ENCODE measurements at places on chromosomes 1 and 21.

DNA sequence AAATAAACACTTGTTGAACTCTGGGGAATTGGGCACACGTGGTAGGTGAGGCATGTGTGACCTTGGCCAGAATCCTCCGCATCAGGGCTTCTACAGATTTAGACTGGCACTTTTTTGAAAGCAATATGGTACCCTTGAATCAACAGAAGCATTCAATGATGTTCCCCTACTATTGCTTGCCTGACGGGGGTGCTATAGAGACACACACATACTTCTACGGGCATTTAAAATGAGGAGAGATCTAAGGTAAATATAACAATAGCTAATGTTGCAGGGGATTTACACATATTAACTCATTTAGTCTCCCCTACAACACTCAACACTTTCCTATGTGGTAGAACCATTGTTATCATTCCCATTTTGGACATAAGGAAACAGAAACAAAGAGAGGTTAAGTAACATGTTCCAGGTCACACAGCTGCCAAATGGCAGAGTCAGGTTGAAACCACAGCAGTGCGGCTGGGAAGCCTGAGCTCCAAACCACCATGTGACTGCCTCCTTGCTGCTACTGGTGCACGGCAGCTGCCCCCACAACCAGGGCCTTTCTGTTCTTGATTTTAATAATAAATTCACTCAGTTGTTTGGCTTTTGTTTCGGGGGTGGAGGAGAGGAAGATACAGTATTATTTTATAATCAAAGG is 147.4 kb downstream of the ZNF281 start:
- DNase-seq, result peak; percentile 11

DNA sequence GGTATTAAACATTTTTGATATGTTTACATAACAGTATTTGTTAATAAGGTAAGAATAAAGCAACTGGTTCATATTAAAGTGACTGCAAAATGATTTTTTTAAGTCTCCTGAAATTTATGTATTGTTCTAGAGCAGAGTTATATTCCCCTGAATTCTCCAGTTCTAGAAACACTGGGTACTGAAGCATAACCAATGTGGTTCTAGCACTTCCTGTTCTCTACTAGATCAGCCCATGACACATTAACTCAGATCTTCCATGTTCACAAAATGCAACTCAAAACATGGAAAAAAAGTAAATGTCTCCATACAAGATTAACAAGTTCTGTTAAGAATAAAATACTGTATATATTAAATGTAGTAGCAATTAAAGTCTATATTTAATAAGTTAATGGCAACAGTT is 3.9 kb downstream of the NEGR1 start:
- no peak for DNase-seq

DNA sequence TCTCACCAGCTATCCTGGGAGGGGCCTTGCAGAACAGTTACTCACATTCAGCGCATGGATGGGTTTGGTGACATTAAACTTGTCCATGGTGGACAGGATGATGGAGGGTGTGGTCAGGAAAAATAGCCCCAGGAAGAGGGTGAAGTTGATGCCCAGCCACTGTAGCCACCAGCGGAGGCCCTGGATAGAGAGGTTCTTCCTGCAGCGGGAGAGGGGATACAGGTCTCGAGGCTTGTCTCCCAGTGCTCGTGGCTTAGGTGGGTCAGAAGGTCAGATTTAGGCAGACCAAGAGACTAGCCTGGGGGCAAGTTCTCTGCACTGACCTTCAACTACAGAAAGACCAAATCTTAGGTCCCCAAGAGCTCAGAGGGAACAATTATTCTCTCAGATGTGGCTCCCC is 23.0 kb downstream of the TMEM63A start:
- DNase-seq, result no peak

DNA sequence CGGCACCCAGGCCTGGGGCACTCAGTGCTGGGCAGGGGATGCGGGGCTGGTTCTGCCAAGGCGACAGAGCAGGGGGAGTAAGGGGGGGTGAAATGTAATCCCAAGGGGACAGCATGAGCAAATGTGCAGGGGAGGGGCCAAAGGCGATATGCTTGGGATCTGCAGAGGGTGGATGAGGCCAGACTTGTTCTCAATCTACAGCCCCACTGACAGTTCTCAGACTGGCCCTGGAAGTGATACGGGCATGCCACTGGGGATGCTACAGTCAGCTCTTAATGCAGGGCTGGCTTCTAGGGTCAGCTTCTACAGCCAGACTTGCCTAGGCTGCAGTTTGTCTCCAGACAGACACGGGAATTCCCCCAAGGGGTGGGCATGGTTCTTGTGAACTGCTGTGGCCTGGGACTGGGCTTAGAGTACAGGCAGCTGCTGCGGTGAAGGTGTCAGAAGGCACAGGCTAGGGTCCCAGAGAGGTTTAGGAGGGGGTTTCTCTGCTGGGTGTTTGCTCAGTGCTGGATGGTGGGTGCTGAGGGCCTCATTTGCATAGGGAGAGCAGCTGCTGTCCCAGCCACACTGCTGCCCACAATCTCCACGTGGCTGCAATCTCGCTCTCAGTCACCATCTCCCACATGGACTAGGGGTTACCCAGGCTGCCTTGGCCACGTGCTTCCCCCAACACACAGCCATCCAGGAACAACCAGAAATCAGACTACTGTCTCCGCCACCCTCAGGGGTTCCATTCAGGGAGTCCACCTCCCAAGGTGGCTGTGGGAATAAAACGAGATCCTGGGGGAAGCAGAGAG is 190.1 kb downstream of the HIVEP3 start:
- DNase-seq, result peak; percentile 71

GRCh38 chr1:116372651-116373430 is at the start of gene ATP1A1:
TSS of gene ATP1A1 (plus strand) at chr1:116373244. CDS start at chr1:116373512, 268 bp downstream.
- DNase-seq, result peak; percentile 98
